CD4-positive, alpha-beta T cell (primary cell): ENCODE measurements at places on chromosomes 2 and 18.

- no peak overlapping the region for H3K27ac ChIP-seq
- no peaks in the 10 kb centered on the region for H3K27me3 ChIP-seq
- H3K4me3 ChIP-seq = no peak overlapping the region
- no peaks in the 10 kb centered on the region for H3K4me1 ChIP-seq
- no peaks in the 10 kb centered on the region for H3K36me3 ChIP-seq
These were observed 44.4 kb upstream of the TWSG1 start for GRCh38 chr18:9290156-9290555.

- H3K27ac ChIP-seq = no peak overlapping the region
- H3K4me1 ChIP-seq = no peaks in the 10 kb centered on the region
- DNase-seq = no peak
- H3K4me3 ChIP-seq = no peak overlapping the region
- no peaks in the 10 kb centered on the region for H3K36me3 ChIP-seq
These were observed 312.9 kb downstream of the NCKAP5 start for GRCh38 chr2:133255360-133255759.

DNA sequence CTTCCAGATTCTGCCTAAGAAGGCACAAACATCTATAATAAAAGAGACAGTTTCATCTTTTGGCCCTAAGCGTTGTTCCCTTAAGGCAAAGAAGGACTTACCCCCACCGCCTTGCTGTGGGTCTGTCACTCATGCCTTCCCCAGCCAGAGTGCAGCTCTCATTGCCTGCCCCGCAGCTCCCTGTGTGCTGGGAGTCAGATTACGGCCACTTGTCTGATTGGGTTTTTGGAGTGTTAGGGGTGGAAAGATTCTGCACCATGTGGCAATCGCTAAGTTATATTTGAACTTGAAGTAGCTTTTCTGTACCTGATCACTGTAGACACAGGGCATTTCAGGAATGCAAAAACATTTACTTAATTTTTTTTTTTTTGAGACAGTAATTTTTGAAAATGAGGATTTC lies at the start of gene AQP4:
Gene AQP4 (minus strand): TSS at position 151 of the 400 bp plus-strand sequence. CDS start 18 bp downstream, at position 133.
- H3K36me3 ChIP-seq = no peaks in the 10 kb centered on the region
- H3K27ac ChIP-seq = no peak within 1 kb of the TSS
- H3K27me3 ChIP-seq = peaks cover 10% of the 10 kb centered on the region
- no peak for DNase-seq

GRCh38 chr2:20104900-20105545 lies 53.6 kb upstream of the LAPTM4A start:
- peaks cover 6% of the 10 kb centered on the region for H3K27me3 ChIP-seq
- DNase-seq = no peak
- H3K36me3 ChIP-seq = no peaks in the 10 kb centered on the region

- DNase-seq = no peak
- peaks cover 10% of the 10 kb centered on the region for H3K27me3 ChIP-seq
- H3K4me1 ChIP-seq = no peaks in the 10 kb centered on the region
- no peak overlapping the region for H3K27ac ChIP-seq
- H3K36me3 ChIP-seq = no peaks in the 10 kb centered on the region
- H3K4me3 ChIP-seq = no peak overlapping the region
These were observed 1.5 kb downstream of the AQP4 start for GRCh38 chr18:26863921-26864497.

DNA sequence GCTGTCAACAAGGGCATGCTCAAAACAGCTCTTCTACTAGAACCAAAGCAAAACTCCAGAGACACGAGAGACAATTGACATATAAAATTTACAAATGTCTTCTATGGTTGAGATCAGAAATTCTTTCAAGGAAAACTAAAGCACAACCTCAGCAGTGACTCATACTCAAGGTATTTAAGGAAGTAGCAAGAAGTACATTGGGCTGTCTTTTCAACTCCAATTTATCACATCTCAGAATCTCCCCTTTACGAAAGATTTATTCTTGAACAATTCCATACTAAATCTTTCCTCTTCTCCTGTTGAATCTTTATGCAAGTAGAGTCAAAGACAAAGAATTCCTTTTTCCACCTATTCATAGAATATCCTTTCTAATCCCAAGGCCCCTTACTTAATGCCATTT lies 324.0 kb downstream of the IRS1 start:
- H3K27ac ChIP-seq = no peak overlapping the region
- DNase-seq = no peak
- H3K4me3 ChIP-seq = no peak overlapping the region
- no peaks in the 10 kb centered on the region for H3K4me1 ChIP-seq
- no peaks in the 10 kb centered on the region for H3K27me3 ChIP-seq

GRCh38 chr2:241142063-241142462 lies 7.2 kb downstream of the PASK start:
- H3K36me3 ChIP-seq = peaks cover 44% of the 10 kb centered on the region
- no peaks in the 10 kb centered on the region for H3K27me3 ChIP-seq
- no peak for DNase-seq
- H3K4me1 ChIP-seq = no peaks in the 10 kb centered on the region

DNA sequence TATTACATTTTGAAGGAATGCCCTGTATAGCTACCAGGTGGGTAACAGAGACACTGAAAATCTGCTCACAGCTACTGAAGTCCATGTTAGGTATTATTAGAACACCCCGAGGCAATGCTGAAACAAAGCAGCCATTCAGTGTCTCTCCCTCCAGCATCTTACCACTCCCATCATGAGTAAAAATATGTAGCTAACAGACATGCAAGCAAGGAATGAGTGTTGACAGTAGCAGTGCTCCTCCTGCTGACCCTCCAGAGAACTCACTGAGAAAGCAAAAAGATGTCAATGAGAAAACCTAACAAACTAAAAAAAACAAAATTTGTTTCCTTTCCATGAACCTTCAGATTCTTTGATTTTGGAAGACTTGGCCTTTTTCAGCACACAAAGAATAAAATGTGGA lies 393.9 kb downstream of the LRRTM1 start:
- no peaks in the 10 kb centered on the region for H3K4me1 ChIP-seq
- H3K4me3 ChIP-seq = no peak overlapping the region
- no peak overlapping the region for H3K27ac ChIP-seq
- DNase-seq = no peak
- no peaks in the 10 kb centered on the region for H3K36me3 ChIP-seq
- H3K27me3 ChIP-seq = no peaks in the 10 kb centered on the region
